Stimulated activated CD8-positive, alpha-beta memory T cell treated with anti-CD3 and anti-CD28 coated beads, Interleukin-15, amount 100 ng/mL, for 48 hours (primary cell): ENCODE measurements at places on chromosomes 16 and 17.

GRCh38 chr17:59413014-59413766 lies 81.7 kb downstream of the YPEL2 start:
- no peak for DNase-seq

DNA sequence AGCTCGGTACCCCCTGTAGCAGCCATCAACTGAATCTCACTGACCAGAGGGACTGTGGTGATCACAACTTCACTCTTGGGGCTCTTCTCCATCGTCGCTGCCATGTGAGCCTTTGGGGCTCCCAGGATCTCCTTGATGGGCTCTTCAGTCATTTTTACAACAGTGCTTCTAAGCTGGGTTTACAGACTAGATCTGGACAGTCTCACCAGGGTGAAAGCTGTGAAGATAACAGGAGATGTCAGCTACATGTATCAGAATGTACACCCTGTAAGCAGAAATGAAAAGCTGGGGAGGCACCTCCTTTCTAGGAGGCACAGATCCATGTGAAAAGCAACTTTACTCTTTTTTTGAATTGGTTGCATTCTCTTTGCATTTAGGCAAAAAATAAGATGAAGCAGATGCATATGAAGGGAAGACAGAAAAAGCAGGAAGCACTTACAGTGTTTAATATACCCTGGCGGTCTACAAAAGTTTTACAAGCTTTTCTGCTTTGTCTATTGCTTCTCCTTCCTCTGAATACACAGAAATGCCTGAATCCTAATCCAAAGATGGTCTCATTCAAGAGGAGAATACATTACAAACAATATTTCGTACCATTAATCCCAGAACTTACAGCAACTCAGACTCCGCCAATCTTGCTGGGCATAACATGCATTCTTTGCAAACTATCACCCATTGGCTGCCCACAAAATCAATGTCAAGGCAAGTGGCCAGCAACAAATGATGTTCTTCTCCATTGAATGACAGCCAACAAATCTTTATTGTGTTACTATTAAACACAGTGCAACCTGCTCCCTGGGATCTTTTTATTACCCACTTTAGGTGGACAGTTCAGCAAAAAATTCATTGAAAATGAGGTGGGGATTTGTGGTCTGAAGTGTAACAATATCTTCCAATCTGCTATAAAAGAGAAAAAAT lies 1.5 kb downstream of the TMEM100 start:
- DNase-seq: no peak

- DNase-seq: no peak
Observed at GRCh38 chr16:87465306-87465705, 27.5 kb downstream of the ZCCHC14 start.

- DNase-seq: no peak
Observed at GRCh38 chr16:70520612-70521297, 2.6 kb downstream of the COG4 start.

GRCh38 chr17:37294888-37295287 lies 80.9 kb upstream of the C17orf78 start:
- DNase-seq: no peak

DNA sequence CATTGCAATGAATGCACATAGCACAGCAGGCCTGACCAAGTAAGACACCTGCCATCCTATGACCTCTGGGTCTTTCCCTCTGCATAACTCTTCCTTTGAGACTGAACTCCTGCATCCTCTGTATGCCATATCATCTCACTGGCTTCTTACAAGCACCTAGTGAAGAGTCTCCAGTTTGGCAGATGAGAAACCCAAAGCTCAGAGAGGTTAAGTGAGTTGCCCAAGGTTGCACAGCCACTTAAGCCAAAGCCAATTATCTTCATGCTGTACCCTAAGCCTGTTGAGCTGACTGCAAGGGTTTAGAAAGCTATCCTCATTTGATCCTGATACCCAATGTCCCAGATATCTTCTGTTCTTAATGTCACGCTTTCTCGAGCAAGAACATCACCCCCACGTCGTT lies 35.2 kb downstream of the TMEM186 start:
- no peak for DNase-seq

DNA sequence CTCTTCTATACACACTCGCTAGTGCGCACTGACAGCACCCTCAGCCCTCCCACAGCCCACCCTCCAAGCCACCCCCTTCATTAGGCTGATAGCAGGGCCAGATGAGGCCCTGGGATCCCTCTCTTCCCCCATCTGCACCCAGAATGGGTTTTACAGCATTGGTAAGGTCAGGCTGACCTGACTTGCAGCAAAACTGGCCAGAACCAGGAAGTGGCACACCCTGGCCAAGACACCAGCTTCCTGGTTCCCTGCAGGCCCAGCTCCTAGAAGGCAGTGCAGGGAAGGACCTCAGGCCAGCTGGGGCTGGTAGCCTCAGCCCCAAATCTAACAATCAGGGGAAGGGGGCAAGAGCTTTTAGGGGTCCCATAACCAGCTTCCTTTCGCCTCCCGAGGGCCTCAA lies 50.0 kb upstream of the MRPS23 start:
- no peak for DNase-seq

DNA sequence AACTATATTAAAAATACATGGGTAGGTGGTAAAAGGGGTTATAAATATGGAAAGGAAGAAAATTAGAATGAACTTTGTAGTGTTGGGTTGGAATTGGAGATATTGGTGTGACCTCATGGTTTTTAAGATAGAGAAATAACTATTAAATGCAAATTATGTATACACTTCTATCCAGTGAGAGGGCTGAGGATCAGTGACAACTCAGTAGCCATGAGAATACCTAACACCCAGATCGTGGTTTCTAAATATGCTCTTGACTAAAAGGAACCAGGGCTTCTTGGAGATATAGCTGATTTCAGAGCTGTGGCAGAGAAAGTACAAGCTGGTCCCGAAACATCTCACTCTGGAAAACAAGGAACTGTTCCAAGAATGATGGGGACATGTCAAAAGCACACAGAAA lies 44.4 kb downstream of the SLC6A4 start:
- DNase-seq: no peak

GRCh38 chr16:49437344-49437743 lies 63.7 kb downstream of the C16orf78 start:
- DNase-seq: no peak

DNA sequence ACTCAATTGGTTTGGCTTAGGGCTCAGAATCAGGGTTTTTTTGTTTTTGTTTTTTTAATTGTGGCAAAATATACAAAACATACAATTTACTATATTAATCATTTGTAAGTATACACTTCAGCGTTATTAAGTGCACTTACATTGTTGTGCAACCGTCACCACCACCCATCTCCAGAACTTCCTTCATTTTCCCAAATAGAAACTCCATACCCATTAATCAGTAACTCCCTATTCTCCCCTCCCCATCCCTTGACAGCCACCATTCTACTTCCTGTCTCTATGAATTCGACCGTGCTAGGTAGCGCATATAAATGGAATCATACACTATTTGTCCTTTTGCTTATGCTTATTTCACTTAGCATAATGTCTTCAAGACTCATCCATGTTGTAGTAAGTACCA lies 45.2 kb upstream of the DHX40 start:
- no peak for DNase-seq

DNA sequence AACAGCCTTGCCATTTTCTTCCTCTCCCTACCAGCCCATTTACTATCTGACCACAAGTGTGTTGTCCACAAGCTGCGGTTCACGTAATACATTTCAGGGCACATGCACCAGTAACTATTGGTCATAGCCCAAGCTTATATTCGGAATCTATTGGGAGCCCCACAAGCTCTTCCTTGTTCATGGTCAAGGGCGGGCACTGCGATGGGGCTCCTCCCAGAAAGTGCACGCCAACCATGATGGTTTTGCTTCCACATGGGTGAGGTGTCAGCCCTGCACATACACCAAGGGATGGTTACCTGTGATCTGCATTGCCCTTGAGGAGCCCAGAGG lies 12.1 kb downstream of the THRA start:
- no peak for DNase-seq

- DNase-seq: no peak
Observed at GRCh38 chr17:81514489-81514738, 1.8 kb upstream of the ACTG1 start.

DNA sequence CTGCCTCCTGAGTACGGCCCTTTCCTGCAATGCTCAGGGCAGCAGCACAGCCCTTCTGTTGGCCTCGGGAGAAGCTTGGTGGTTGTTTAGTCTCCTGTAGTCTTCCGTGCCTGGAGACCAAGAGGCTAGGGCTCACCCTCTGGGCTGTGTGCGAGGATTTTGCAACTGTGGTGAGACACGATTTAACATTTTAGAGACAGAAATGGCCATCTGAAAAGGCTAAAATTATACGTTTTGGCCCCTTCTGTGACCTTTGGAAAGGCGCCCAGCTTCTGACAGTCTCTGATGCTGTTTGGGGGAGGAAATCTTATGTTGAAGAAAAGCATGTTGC lies 33.1 kb downstream of the FOXL1 start:
- no peak for DNase-seq

DNA sequence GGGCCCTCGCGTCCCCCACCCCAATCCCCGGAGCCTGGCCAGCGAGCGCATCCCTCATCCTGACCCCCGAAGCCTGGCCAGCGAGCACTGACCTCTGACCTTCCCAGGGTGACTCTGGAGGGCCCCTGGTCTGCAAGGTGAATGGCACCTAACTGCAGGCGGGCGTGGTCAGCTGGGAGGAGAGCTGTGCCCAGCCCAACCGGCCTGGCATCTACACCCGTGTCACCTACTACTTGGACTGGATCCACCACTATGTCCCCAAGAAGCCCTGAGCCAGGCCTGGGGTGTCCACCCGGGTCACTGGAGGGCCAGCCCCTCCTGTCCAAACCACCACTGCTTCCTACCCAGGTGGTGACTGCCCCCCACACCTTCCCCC lies 2.3 kb downstream of the TPSD1 start:
- no peak for DNase-seq

DNA sequence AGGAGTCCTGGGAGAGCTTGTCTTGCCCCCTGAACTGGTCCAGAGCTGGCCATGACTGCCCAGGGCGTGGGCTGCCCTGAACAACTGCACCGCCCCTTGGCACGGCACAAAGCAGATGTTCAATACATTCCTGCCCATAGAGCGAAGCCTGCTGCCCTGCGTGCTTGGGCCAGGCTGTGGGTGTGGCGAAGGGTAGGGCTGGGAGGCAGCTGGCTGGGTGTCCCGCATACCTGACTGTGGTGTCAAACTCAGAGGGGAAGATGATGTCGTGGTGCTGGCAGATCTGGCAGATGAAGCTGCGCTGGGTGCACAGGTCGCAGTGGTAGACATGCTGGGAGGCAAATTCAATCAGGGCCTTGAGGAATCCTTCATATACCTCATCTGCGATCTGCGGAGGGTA lies 124.2 kb upstream of the SMURF2 start:
- DNase-seq: no peak

DNA sequence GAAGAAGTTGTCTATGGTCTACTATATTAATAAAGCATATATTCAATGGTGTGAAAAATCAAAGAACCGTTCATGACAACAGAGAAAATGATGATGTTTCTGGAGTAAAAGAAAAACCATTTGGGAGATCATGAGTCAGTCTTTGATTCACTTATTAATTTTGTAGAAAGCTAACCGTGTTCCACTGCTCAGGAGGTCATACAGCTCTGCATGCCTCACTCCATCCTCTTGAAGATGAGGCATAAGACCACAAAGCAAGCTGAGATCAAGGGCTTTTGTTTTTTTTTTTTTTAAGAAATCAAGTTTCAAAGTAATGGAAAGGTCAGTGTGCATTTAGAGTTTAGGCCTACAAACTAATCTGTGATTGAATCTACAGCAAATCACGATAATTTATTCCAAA lies 206.4 kb downstream of the CEP112 start:
- DNase-seq: no peak

DNA sequence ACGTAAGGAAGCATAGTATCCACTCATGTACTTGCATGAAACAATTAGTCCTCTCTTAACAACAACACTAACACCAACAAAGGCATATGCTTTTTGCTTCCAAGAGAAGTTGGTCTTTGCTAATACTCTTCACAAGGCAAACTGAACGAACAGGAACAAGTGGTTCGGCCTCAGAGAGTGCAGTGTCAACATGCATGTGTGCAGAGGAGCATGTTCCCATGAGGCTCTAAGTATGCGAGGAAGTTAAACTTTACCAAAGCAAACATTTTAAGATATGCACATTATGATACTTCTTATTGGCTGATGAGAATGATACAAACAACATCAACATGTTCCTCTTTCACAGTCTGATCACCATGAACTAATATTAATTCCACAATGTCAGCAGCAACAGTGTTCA lies 285.3 kb upstream of the IRX5 start:
- DNase-seq: no peak

DNA sequence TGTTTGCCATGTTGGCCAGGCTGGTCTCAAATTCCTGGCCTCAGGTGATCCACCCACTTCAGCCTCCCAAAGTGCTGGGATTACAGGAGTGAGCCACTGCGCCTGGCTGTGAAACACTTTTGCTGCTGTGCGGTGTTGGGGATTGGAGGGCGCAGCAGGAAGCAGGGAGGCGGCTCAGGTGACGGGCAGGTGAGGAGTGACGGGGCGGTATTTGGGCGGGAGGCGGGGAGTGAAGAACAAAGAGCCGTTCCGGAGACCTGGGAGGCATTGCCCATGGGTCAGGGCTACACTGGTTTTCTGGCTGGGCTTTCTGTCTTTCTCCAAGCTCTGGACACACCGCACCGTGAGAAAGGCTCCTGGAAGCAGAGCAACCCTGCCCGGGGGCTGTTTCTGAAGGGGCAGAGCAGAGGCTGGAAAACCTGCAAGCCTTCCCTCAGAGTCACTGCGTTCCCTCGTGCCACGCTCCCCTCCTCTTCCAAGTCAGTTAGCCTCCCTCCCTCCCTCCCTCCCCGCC lies 22.1 kb downstream of the CRISPLD2 start:
- no peak for DNase-seq

DNA sequence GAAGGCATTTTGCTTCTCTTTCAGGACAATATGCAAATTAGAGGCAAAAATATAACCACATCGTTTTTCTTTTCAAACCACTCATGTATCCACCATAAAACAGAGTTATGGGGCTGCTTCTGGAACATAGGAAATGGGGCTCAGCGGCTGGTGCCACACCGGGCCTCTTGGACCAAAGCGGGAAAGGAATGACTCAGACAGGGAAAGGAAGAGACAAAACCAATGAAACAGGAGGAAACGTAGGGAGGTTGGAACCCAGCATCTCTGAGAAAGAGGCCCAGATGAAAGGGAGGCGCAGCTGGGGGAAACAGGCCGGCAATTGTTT lies 28.5 kb downstream of the CUEDC1 start:
- no peak for DNase-seq

DNA sequence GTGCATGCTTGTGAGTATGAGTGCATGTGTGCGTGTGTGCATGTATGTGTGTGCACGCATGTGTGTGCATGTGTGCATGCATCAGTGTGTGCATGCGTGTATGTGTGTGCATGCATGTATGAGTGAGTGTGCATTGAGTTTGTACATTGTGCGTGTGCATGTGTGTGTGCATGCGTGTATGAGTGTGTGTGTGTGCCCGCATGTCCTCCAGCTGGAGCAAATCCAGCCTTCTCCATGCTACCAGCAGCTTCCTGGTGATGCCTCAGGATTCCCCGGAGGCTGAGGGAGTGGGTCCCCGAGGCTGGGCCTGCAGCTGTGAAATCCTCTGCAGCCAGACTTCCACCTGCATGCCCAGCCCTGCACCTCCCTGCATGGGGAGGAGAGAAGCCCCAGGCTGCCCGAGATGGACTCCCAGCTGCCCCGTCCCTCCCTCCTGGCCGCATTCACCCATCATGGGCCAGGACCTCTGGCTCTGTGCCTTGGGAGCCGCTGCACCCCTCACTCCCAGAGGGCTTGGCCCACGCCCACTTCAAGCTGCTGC lies 9.3 kb downstream of the TPSD1 start:
- DNase-seq: no peak

GRCh38 chr17:18987862-18988545 lies 16.6 kb downstream of the FAM83G start:
- no peak for DNase-seq

GRCh38 chr17:80546267-80546666 lies 1.6 kb downstream of the RPTOR start:
- no peak for DNase-seq

GRCh38 chr17:42050393-42051012 lies at the start of gene C17orf113:
Gene C17orf113 (minus strand): TSS chr17:42050601. CDS start chr17:42043376, 7,225 bp downstream.
- DNase-seq: peak; percentile 12
